ENCODE measurements at places on chromosomes 5 and 9.
A peak's percentile ranks its signal among the peaks of the same experiment; 100 is the strongest.

GRCh38 chr9:38700695-38701094, 19.2 kb downstream of the FAM240B start:
- peak; percentile 8 for DNase-seq

DNA sequence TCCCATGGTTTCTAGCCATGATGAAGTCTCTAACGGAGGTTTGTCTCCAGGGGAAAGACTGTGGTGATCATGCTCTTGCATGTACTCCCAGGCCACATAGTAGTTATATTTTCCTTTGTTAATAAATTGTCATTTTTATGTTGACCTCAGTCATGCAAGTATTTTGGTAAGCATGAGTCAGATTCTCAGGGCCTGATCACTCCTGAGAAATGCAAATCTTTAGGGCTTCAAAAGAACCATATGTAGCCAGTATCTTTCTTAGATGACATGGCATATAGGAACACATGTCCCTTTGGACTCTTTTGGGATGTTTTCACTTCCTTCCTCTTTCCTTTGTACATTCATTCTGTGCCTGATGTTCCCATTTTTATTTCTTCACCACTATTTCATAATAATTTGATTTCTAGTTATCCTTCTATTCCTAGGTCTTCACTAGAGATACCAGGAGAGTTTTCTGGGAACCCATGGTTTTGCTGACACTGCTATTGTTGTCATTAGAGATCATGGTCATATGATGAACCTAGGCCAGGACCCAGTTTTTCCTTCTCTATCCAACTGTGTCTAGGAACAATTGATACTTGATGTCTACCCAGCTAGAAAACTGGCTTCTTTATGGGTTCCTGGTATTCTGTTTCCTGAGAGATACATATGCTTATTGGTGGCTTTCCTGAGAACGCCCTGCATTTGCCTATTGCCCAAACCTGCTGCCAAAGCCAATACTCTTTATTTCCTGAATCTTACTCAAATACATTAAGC, 248.1 kb upstream of the NREP start:
- DNase-seq = peak; percentile 92

DNA sequence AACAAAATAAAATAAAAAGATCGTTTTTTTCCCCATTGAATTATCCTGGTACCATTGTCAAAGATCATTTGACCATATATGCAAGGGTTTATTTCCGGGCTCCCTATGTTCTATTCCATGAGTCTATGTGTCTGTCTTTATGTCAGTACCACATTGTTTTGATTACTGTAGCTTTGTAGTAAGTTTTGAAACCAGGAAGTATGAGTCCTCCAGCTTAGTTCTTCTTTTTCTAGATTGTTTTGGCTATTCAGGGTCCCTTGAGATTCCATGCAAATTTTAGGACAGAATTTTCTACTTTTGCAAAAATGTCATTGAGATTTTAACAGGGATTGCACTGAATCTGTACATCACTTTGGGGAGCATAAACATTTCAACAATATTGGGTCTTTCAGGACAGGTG, 18.7 kb upstream of the EEIG1 start:
- DNase-seq = no peak

- peak; percentile 40 for DNase-seq
Observed at GRCh38 chr5:43073597-43074546, 33.8 kb upstream of the ANXA2R start.

GRCh38 chr9:115913696-115914095, 239.9 kb upstream of the PAPPA start:
- peak; percentile 61 for DNase-seq

DNA sequence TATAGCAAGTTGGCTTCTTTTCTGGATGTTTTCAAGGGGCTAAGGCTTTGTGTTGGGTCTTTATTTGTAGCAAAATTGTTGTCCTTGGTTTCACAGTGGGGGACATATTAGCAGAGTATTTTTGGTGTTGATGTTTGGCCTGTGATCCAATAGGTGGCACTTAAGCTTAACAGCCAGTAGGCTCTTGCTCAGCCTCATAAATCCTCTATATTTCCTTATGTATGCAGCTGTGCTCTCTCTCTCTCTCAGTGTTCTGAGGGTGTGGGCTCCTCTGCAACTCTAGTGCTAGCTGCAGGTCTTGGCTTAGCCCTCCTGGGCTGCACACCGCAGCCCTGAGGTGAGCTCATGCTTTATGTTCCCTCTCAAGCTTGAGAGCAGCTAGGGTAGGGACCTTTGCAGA, 195.0 kb upstream of the GHR start:
- no peak for DNase-seq

DNA sequence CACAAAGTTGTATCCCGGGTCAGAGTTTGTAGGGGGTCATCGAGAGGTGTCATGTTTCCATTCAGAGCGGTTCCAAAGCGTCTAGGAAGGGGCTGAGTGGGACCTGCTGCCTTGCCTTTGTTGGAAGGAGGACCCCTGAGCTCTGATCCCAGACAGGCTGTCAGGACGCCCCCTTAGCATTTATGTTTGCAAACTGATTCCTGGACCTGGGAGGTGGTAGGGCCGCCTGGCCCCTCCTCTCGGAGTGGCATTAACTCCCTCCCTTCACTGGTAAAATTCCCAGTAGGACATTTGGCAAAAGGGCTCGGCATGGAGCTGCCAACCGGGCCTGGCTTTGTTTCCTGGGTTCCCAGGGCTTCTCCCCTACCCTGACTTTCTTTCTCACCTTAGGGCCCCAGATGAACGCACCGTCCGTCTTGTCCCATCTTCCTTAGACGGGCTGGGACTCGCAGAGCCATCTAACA, 2.5 kb downstream of the JADE2 start:
- DNase-seq = no peak

DNA sequence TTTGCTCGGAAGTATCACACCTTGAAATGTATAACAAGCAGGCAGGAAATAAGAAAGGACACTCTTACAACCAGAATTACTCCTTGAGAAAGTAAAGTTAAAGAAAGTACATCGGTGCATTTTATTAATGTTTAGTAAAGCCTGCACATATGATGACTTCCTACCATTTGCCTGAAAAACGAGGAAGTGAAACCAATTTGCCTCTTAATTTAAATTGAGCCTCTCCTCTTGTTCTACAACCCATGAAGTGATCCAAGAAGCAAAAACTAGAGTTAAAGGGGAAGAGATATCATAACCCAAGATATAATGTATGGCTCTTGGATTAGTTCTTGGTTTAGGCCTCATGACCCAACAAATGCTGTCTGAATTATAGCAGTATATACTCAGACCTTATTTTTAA, 95.6 kb downstream of the GNAQ start:
- no peak for DNase-seq

DNA sequence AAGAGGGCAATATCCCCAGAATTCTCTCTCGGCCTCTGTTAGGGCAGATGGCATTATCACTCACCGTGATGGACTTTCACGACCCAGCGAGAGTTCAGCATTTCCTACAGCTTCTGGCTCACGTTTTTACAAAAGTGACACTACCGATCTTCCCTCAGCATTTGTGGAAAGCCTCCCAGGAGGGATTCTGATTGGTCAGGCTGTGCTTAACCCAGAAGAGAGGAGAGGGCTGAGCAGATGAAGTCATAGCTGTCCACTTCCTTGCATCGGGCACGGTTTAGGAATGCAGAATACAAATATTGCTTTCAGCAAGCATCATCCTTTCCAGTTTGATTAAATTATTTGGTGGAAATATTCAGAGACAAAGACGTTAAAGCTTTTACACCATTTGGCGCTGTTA, 277.4 kb upstream of the MSX2 start:
- peak; percentile 7 for DNase-seq

GRCh38 chr9:77981907-77982306, 49.7 kb downstream of the GNAQ start:
- DNase-seq = no peak

- peak; percentile 6 for DNase-seq
Observed at GRCh38 chr5:13695076-13695712, 249.3 kb downstream of the DNAH5 start.

DNA sequence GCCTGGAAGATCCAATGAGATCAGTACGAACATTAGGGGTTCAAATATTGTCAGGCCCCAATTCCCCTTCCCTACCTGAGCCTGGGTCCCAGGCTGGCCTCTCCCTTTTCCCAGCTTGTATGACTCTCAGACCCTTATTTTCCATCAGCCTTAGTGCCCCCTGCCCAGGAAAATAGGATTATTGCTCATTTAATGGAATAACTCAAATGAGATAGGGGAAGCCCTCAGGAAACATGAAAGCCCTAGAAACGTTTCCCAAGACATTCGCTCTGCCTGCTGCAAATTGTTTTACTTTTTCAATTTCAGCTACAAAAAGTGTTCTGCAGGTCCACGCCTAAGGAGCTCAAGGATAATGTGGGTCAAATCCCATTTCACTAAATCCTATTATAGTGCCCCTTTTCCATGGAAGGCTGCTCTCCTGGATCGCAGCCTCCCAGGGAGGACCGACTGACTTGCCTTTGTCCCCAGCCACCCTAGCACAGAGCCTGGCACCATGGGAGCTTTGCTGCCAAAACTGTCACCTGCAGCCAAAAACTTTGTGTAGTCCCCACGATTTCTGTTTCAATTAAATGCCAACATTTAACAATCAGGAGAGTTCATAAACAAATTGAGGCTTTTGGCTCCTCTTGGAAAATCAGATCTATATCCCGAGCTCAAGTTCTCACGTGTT, 46.9 kb downstream of the THOC3 start:
- DNase-seq = no peak

- no peak for DNase-seq
Observed at GRCh38 chr9:131218370-131218769, 57.9 kb downstream of the FAM78A start.

- DNase-seq = no peak
Observed at GRCh38 chr5:5351288-5351979, 71.0 kb upstream of the ICE1 start.

DNA sequence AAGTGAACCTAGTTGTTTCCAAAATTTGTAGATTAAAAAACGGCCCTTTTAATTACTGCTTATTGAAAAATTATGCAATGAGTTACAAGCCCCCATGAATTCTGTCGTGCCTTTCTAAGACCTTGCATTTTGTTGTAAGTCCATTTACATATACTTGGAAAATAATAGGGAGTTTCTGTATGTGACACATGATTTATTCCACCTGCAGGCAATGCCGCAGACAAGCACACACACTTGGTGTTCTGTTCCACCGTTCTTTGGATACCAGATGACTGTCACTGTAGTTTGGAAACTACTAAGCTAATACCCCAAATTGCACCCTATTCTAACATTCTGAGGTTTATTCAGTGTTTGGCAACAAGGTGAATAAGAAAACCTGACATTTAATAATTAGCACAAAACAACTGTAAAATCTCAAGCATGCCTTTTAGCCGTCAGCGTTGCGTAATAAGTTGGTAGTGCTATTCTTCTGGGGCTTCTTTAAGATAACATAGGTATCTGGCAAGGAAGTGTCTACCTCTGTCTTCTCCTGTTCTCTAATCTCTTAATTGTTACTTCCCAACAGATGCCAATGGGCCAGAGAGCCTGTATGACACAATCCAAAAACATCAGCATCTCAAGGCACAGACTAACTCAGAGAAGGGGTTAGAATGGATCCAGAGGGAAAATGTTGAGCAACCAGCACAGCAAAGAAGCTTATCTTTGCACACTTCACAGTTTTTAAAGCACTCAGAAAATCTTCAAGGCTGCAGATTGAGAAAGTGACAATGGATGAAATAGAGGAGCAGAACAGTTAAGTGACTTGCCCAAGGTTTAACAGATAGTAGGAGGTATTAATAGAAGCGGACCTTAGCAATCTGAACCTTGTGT, 48.2 kb upstream of the DPYSL3 start:
- peak; percentile 28 for DNase-seq

GRCh38 chr9:78073722-78074121, 42.1 kb upstream of the GNAQ start:
- no peak for DNase-seq

DNA sequence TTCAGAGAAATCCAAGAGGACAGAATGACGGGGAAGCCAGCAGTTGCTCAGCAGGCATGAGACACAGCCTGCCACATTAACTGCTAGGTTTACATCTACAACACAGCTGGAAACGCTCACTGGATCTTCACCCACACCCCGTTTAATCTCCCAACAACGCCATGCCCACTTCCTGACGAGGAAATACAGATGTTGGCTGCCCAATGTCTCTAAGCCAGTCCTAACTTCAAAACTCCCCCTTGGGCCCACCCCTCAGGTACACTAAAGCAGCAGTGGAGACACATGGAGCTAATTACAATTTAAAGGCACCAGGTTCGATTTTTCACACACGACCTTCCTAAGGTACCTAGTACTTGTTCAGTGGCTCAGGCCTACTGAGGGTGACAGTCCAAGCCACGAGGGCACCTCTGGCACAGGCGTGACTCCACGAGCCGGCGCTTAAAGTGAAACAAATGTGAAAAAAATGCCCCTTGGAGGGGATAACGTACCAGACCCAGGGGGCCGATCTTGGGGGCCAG, 904 bp downstream of the RPL12 start:
- peak; percentile 53 for DNase-seq

GRCh38 chr5:151202381-151203139, 21.3 kb downstream of the CCDC69 start:
- peak; percentile 71 for DNase-seq

- no peak for DNase-seq
Observed at GRCh38 chr5:19196631-19197030, 791.4 kb downstream of the CDH18 start.

DNA sequence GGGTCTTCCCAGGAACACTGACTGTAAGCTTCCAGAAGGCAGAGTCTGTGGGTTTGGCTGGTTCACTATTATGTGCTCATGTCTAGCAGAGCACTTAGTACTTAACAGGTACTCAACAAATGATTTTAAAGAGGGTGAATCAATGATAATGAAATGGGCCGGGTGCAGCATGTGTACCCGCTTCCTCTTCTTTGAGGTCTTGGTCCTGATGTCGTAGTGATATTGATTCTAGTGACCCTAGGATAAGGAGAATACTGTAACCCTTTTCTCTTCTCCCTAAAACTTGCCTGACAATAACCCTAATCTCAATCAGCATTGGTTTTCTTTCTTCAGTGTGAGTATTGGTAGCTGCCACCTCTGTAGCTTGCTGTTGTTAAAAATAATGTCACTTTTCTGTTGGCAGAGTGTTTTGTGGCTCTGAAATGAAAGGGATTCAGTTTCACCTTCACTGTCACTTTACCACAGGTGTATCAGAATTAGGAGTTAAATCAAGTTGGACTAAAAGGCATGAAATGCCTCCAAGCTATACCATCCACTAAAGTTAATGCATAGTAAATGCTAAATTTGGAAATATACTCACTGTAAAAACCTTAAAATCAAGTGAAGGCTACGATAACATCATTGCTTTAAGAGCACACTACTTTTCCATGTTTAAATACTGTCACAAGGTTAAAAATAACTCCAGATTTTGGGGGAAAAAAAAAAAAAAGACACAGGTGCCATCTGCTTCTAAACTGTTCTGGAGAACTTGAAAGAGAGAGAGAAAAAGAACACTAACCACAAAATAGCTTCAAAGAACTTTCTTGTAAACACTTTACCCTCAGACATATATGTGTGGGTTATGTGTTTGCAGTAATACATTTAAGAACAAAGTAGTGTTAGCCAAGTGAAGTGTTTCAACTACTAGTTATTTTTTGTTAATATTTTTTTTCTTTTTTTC, 6.0 kb downstream of the CAMK4 start:
- DNase-seq = no peak

GRCh38 chr5:35919191-35919590, 19.2 kb downstream of the CAPSL start:
- DNase-seq = peak; percentile 95

GRCh38 chr9:86892576-86892975, 54.7 kb downstream of the GAS1 start:
- peak; percentile 30 for DNase-seq

Data from IMR-90 (cell line).